ENCODE measurements at places on chromosomes 11 and 22.

DNA sequence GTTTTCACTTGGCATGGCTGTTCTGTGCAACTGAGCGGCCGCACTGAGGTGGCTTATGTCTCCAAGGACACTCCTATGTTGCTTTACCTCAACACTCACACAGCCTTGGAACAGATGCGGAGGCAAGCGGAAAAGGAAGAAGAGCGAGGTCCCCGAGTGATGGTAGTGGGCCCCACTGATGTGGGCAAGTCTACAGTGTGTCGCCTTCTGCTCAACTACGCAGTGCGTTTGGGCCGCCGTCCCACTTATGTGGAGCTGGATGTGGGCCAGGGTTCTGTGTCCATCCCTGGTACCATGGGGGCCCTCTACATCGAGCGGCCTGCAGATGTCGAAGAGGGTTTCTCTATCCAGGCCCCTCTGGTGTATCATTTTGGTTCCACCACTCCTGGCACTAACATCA is 2.1 kb downstream of the CLP1 start:
- no peak for DNase-seq

GRCh38 chr11:95832763-95833162 is 42.5 kb downstream of the CEP57 start:
- DNase-seq, result no peak

DNA sequence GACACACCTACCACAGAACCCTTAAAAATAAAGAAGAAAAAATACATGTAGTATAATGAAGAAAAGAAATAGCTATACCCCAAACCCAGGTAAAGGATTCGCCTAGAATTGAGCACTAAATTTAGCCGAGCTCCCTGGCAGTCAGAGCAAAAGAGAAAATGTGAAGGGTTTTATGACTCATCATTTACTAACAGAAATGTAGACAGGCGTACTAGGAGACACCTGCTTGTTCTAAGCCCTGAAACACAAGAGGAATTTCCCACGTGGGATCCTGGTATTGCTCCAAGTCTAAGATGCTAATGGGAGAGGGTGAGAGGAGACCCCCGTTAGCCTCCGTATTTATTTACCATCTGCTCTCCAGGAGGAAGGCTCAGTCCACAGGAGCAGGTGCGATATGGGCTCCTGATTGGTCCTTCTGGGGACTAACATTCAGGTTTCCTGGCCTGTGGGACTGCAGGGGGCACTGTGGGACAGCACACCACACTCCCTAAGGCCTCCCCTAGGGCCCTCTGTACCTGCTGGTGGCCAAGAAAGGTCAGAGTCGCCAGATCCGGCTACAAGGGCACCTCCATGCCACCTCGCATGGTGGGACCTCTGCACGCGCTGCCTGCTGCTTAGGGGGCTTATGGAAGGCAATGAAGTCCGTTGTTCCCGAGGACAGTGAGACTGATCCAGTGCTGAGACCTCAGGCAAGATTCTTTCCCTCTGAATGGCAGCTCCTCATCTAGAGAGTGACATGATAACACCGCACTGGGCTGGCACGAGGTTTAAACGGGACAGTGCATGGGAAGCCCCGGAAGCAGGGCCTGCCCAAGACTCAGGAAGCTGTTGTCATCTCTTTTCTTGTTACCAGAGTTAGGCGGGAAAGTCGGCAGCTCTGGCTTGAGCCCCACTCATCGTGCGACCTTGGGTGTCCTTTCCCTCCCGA is 25.8 kb downstream of the KCNC1 start:
- no peak for DNase-seq

- DNase-seq, result no peak
Measured at GRCh38 chr11:117702946-117703598, 93.9 kb downstream of the DSCAML1 start.

DNA sequence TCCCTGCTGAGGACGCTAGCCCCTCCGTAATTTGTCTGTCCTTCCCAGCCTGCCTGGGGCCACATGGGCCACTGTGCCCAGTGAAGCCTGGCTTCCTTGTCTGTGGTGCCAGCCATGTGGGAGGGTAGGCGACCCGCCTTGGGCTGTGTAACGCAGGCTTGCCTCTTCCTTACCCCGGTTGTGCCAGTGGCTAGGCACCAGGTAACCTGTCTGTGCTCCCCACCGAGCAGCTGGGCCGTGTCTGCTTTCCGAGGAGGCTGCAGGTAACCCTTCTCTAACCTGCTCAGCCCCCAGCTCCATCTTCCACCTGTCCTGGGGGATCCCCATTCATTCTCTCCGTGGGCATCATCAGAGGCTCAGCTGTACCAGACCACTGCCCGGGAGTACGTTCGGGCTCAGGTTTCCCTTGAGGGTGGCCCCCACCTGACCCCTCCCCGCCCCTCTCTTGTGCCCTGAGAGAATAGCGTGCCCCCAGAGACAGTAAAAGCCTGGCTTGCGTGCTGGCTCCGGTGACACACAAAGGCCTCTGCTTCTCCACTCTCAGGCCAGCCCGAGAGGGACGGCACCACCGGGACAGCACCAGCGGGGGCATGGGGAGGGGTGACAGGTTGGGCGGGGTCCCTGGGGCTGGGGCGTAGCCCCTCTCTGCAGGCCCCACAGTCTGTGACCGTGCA is 79.1 kb downstream of the CDKN1C start:
- DNase-seq, result no peak

DNA sequence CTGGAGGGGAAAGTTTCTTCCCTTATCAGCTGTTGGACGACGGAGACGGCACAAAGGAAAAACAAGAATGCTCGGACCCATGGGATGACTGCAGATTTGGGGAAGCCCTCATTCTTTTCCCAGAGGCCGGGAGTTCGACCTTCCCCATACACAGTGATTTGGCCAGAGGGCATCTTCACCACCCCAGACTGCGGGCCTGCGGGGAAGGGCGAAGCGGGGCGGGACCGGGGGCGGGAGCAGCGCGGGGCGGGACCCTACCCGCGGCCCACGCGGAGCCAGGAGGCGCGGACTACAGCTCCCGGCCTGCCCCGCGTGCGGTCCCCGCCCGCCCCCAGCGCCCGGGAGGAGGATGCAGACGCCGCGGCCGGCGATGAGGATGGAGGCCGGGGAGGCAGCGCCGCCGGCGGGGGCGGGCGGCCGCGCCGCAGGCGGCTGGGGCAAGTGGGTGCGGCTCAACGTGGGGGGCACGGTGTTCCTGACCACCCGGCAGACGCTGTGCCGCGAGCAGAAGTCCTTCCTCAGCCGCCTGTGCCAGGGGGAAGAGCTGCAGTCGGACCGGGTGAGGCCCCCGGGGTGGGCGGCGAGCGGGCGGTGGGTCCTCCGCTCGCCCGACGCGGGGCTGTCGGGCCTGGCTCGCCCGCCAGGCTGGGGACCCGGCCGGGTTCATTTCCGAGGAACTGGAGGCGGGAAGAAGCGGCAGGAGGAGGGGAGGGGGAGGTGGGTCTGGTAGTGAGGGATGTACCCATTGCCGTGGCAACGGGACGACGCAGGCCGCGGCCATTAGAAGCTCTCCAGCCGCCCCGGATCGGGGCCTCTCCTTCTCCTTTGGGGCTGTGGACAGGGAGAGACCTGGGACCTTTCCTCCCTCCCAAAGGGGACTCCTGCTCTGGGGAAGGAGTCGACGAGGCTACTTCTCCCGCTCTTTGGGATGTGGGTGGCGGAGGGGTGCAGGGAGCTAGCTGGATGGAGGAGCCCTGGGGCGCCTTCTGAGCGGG is at the start of gene KCTD17:
Gene KCTD17 (plus strand): TSS at position 352 of the 995 bp plus-strand sequence. CDS start 19 bp downstream, at position 371.
- peak; percentile 53 for DNase-seq

DNA sequence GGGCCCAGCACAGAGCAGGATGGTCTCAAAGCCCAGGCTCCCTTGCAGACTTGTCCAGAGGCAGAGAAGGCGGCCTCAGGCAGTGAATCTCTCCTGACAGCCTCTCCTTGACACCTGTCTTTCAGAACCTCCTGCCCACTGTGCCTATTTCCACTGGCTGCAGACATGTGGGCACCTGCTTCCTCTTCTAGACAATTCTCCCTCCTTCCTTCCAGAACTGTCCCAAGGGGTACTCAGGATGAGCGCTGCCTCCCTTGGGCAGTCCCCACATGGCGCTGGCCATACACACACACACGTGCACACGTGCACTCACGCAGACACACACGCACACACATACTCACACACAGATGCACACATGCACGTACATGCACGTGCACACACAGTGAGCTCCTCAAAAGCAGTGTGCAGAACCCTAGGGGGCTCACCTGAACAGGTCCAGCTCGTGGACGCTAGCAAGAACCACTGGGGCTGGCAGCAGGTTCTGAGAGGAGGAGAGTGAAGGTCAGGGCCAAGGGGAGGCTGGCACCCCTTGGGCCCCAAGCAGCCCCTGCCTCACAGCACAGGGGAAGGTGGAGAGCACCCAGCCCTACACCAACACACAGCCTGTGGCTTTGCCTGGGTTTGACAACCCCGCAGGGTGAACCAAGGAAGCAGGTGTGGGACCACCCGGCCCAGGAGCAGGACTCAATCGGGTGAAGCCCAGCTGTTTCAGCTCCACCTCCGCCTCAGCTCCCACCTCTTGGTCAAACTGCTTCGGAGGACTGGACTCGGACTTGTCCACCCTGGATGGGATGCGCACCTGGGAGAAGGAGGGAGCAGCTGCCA is 8.1 kb upstream of the PLXNB2 start:
- DNase-seq, result no peak

- DNase-seq, result no peak
Measured at GRCh38 chr22:48309115-48309705, 1518.5 kb downstream of the BRD1 start.

GRCh38 chr22:26452236-26453016 is 23.4 kb downstream of the ASPHD2 start:
- DNase-seq, result no peak

GRCh38 chr11:130141561-130142341 is 17.8 kb upstream of the ST14 start:
- no peak for DNase-seq

DNA sequence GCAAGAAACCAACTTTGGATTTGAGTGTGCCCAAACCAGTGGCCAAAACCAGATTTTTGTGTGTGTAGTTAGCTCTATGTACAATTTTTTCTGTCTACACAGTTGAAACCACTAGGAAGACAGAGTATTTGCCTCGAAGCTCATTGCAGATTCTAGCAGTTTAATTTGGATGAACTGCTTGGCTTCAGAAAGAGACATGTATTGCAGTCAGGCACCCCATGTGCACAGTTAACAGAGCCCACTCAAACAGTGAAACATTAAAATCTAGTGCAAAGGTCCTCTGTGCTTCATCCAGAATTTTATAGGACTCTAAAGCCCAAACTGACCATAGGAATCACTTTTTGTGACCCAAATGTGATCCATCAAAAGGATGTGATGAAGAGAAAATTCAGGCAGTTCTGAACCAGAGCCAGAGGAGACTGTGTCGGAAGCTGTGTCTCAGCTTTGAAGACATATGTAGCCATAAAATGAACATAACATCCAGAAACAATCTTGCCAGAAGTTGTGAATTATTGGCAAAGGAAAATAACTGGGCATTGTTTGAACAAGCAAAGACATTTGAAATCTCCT is 82.7 kb downstream of the PANX1 start:
- no peak for DNase-seq

GRCh38 chr11:36362902-36363301 is 66.8 kb downstream of the PRR5L start:
- DNase-seq, result no peak
